Dermis blood vessel endothelial cell (primary cell): ENCODE measurements at places on chromosomes 2 and 18. TPM values are rescaled to one million over a fixed set of nuclear protein-coding genes. Genes with fewer than 3 reads are reported as not detected.

GRCh38 chr18:5057386-5058348 lies 139.4 kb downstream of the AKAIN1 start:
- peak; percentile 72 for DNase-seq

DNA sequence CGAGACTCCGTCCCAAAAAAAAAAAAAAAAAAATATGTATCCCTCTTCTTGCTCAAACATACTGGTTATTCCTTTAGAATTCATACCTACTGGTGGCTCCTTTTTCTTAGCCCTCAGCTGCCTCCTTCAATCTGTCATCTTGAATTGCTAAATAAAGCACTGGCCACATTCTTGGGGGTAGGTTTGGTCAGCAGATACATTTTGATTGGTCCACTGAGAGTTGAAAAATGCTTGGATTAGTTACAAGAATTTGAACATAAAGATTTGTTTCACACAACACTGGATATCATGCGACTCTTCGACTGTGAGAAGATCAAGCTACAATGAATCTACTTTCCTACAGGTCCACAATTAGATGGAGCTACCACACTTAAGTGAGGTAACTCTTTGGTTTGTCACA lies 906.1 kb upstream of the SLC39A10 start:
- no peak for DNase-seq

- no peak for DNase-seq
Observed at GRCh38 chr2:12262681-12263436, 453.9 kb upstream of the TRIB2 start.

DNA sequence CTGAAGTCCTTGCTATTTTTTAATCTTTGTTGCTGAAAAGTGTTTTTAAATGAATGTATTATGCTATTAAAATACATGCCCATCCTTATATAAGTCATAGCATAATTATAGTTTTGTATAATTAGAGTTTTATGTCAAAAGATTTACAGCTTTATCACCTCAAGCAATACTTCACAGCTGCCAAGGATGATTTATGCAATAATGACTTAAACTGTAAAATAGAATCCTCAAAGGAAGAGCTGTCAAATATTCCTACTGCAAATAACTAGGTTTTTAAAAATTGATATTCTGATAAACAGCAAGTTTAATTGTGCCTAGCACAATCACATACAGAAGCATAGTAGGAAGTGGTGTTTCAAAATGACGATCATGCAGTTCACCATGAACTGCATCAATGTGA lies 5.2 kb downstream of the KCNH7 start:
- no peak for DNase-seq

DNA sequence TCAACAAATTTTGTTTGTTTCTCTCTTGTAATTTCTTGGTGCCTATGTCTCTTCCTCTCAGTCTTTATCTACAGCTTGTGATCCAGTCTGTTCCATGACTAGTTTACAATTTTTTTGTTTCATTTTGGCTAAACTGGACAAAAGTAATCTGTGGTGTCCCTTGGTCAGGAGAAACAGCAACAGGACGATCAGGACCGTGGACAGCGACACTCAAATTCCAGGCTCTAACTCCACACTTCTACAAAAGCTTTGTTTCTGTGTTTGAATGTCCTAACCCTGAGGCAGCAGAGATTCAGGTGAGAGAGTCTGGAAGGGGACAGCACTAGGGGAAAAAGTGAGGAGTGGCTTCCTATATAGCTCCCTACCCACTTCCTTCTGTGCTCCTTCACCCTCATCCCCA lies 593.3 kb upstream of the FANCL start:
- DNase-seq, result peak; percentile 39

DNA sequence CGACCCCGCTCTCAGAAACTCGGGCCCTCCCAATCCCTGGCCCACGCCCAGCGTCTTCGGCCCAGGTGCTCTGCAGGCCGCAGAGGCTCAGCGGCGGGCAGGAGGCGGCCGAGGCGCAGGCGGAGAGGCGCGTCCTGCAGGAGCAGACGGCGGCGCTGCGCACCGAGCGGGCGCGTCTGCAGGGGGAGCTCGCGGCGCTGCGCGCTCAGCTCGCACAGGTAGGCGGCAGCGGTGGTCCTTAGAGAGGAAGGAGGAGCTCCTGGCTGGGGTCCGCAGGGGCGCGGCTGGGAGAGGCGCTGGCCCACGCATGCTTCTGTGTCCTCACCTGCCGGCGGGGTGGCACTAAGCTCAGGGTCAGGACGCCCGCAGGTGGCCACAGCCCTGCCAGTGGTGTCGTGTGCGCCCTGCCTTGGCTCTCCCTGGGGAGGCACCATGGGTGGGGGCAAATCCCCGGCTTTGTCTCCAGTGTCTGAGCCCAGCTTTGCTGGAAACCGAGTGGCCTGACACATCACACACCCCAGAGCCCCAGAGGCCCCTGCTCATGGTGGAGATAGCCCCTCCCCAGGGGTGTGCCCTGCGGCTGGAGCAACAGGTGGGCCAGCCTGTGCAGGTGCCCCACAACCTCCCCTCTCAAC lies 14.9 kb upstream of the SNED1 start:
- DNase-seq, result peak; percentile 80

DNA sequence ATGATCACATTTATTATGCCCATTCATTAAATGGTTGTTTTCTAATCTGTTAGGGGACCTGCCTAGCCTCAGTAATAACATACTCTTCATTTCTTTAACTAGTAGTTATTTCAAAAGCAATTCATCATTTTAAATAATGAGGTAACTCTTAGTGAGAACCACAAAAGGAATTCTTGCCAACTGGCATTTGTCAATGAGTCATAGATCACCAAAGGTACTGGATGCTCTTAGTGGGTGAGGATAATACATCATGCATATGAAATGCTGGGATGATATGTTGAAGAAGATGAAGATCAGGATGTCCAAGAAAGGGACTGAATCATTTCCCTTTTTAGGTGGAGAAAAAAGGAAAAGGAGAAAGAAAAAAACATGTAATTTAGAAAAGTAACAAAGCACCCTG lies 826.2 kb upstream of the DDX18 start:
- no peak for DNase-seq

DNA sequence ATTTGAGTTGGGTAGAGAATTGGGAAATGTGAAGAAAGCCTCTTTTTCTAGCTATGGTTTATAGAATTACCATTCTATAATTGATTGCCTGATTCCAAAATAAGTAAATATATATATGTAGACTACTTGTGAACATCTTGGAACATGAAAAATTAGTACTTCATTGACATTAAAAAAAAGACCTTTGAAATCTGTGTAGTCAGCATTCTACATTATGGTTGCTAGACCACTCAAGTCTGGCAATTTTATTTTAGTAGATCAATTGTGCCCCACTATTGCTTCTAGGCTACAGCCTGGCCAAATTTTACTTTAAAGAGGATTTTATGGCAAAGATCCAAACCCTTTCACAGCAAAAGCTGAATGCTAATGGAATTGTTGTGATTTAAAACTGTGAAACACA lies 279.8 kb downstream of the IKZF2 start:
- DNase-seq, result no peak

The QPCT gene
- 4.0 and 7.8 TPM in 2 replicates for total RNA-seq

The POLR1B gene
- 16.8 and 22.0 TPM in 2 replicates for total RNA-seq
